ENCODE measurements at places on chromosomes 16 and 17. TPM values are rescaled to one million over a fixed set of nuclear protein-coding genes. Genes with fewer than 3 reads are reported as not detected.

The LRRC37A2 gene
- total RNA-seq = 3.4 TPM

The PRRT2 gene
- total RNA-seq = 1.1 TPM

- DNase-seq = no peak
These were observed 25.6 kb downstream of the WIPI1 start for GRCh38 chr17:68431661-68432071.

GRCh38 chr17:81888105-81888987, 3.0 kb downstream of the ALYREF start:
- no peak for DNase-seq

DNA sequence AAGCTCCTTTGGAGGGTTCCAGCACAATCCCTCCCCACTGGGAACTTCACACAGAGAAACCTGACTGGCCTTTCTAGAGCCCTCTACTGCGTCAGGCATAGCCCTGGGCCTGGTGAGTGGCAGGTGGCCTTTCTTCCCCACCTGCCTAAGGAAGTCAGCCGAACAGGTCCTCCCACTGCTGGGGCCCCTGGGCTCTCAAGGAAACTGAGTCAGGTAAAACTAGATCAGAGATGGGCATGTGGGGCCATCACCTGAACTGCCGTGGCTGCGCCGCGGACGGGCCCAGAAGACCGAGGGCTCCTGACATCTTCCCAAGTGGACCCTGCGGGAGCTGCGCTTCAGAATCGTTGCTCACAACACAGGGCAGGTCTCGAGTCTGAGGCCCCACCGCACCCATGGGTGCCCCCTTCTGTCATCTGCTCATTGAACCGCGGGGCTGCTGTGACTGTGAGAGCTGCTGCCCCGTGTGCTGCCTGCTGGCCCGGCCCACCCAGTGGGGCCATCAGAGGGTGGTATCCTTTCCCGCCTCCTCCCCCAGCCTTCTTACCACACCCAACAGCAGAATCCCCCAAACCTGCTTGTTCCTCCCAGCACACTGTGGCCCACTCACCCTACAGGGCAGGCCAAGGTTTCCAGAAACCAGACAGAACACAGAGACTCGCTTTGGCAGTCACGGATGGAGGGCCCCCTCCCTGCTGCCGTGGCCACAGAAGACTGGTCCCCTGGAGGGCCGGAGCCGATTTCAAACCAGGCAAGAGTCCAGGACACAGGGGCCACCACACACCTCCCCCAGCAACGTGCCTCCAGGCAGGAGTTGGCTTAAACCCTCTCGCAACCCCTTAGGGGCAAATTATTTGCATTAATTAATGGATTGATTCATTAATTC, 81.1 kb downstream of the TBC1D16 start:
- DNase-seq = no peak

Data from LHCN-M2 (cell line).